ENCODE measurements at places on chromosomes 11 and 22.

GRCh38 chr22:34067031-34067430, 146.8 kb upstream of the LARGE1 start:
- DNase-seq: no peak

- no peak for DNase-seq
Measured at GRCh38 chr11:105296806-105297205, 157.2 kb upstream of the CARD18 start.

GRCh38 chr11:128827191-128827893, 39.8 kb downstream of the KCNJ1 start:
- no peak for DNase-seq

GRCh38 chr11:76614471-76615179, 55.9 kb downstream of the LRRC32 start:
- DNase-seq: no peak

- no peak for DNase-seq
Measured at GRCh38 chr11:120501976-120502755, 9.4 kb upstream of the GRIK4 start.

DNA sequence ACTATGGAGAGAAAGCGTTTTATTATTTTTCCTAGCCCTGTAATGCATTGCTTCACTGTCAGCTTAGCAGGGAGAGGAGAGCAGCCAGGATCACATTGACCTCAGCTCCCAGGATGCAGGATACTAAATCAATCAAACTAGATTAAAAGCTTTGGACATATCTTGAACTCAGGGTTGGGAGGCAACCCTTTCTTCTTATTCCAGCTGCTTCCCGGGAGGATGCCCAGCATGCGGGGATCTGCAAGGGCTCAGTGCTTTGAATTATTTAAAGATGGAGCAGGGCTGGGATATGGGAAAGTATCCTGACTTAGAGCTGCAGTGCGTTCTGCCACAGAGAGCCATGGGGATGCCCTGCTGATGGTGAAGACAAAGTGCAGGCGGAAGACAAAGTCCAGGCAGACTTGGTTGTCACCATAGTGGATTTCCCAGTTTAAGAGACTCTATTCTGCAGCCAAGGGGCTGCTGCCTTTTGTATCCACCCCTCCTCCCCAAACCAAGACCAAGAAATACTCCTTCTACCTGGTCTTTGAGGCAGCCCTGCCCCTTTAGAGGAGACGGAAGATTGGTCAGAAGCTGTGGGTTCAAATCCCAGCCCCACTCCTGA, 1035.0 kb downstream of the TBC1D22A start:
- no peak for DNase-seq

GRCh38 chr11:1927848-1928469, 8.5 kb downstream of the TNNT3 start:
- DNase-seq: no peak

DNA sequence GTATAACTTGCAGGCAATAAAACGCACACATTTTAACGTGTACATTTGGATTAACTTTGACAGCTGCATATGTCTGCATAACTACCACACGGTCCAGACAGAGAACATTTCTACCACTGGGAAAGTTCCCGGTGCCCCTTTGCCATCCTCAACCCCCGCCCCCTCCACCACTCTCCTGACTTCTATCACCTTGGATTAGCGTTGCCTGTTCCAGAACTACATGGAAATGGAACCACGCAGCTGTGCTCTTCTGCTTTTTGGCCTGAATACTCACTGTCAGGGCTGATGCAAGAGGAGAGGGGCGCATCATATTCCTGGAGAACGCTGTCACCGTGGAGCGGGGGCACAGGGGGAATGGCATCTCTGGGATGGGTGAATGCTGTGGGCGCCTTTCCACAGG, 62.1 kb downstream of the LRP5 start:
- no peak for DNase-seq

- no peak for DNase-seq
Measured at GRCh38 chr22:35218079-35218478, 39.2 kb upstream of the HMGXB4 start.

DNA sequence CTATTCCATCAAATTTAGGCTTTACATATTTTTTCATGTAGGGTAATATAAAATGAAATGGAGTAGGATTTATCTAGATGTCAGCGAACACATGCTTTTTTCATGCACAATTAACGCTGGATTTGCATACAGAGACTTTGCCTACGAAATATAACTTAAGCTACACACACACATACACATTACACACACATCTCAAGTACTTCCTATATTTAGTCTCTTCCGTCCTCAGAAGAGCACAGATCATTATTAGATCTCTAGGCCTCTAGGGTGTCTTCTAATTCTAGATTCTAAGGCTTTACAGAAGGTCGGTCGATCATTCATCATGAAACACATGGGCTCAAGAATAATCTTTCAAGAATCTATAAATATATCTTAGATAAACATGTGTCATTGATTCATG, 3.8 kb upstream of the MS4A13 start:
- DNase-seq: no peak

DNA sequence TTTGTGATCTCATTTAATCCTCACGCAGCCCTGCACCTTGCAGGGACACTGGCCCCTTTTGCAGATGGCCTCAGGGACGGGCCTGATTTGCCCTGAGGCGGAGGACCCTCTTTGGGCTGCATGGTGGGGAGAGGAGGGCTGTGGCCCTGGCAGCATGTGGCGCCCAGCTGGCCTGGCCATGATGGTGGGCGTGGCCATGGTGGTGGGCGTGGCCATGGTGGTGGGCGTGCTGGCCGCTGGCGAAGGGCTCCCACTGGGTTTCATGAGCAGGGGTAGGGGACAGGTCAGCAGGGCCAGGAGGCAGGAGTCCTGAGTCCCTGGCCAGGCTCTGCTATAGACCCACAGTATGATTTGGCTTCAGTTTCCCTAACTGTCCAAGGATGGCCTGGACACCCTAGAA, 13.1 kb downstream of the WNT11 start:
- DNase-seq: no peak

DNA sequence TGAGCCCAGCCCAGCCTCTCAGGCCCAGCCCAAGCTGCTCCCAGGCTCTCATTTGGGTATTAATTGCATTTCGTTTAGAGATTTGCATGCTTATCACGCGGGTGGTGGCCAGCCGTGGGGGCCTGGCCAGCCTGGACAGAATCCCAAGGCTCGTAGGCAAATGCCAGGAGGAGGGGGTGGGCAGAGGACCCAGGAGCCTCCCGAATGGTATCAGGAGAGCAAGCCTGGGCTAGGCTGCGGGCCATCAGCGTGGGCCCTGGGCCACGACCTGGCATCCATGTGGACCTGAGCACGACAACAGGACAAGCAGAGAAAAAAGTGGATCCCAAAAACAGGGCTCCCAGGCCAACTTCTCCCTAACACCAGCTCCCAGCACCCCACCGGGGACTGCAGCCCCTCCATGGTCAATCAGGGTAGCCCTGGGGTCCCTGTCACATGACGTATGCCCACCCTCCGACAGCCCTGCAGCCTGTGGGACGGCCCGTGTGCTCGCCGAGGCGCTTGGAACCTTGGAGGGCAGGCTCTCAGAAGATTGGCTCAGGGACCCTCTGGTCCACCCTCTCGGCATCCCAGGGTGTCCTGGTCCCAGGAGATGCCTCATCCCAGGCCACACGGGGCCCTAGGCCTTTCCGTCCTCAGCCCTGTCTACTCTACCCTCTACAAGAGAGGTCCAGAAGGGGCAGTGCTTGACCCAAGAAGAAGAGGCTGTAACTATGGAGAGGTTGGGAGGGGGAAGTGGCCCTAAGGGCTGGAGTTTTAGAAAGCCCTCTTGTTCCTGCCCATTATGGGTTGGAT, 8.8 kb downstream of the ASCL2 start:
- no peak for DNase-seq

- DNase-seq: no peak
Measured at GRCh38 chr22:32378707-32379272, 21.1 kb downstream of the RFPL3 start.

- no peak for DNase-seq
Measured at GRCh38 chr22:30079952-30080533, at the start of gene HORMAD2. Gene HORMAD2, plus strand, starts transcription at chr22:30080464. Its CDS starts 13,489 bp downstream, at chr22:30093953.

DNA sequence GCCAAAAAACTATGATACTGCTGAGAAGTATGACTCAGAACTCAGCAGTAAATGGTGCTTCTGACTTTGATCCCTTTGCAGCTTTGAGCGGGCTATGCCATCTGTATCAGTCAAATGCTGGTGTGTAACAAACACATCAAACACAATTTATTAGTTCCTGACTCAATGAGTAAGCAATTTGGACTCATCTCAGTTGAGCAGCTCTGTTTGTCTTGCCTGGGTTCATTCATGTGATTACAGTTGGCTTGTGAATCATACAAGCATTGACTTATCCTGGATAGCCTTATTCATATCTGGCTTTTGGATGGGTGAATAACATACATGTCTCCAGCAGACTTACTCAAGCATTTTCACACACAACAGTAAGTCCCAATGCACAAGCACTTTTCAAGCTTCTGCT, 858.8 kb downstream of the METTL15 start:
- no peak for DNase-seq

- no peak for DNase-seq
Measured at GRCh38 chr22:38479096-38479837, 11.4 kb downstream of the KDELR3 start.

GRCh38 chr11:58844361-58845005, at the start of gene GLYATL2:
Gene GLYATL2, minus strand, starts transcription at chr11:58844704. Its CDS starts 5,092 bp downstream, at chr11:58839612.
- no peak for DNase-seq

DNA sequence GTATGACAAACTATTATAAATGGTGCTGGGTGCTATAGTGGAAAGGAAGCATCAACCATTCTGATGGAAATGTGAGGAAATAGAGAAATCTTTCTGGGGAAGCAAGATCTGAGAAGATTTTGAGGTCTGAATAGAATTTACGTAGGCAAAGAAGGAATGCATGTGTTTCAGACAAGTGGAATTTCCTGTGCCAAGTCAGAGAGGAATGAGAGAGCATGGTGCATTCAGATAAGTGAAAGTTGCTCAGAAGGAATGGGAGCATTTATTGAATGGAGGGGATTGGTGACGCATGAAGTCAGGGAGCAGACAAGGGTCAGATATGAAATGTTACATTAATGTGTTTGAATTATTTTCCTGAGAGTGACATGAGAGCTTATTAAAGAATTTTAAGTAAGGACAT, 725.5 kb downstream of the METTL15 start:
- DNase-seq: no peak

DNA sequence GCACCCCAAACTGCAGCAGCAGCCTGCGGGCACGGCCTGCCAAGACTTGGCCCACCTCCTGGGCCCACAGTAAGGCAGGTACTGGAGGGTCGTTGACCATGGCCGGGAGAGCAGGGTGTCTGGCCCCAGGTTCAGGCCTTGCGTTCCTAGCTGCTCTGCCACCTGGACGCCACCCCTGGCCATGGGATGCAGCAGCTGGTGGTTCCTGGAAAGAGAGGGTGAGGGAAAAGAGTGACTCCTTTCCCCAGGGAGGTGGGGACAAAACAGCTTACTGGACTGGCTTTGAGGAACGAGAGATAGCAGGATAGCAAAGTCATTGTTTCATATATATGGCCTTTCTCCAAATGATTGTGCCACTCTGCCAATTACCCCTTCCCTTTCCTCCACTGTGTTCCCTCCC, 1.8 kb downstream of the BSCL2 start:
- DNase-seq: no peak

GRCh38 chr11:130908770-130909625, 7.3 kb downstream of the SNX19 start:
- no peak for DNase-seq

DNA sequence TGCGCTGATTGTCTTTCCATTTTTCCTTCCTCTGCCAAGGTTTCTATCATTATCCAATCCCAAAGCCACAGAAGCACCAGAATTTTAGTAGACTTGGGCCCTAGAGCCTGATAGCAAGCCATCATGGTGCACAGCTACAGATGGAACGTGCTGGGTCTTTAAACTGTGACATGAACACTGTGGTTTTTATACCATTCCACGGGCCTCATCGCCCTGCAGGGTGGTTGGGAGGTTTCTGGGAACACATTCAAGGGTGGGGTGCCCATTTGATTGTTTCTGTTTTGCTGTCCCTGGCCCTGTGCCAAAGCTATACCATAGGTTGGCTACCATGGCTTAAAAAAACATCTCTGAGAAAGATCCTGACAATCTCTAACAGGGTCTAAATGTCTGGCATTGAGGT, 151.9 kb downstream of the CACNA1I start:
- no peak for DNase-seq

- no peak for DNase-seq
Measured at GRCh38 chr11:123241874-123242543, 47.0 kb upstream of the CLMP start.

GRCh38 chr11:84437071-84437980, 1151.2 kb upstream of the CCDC90B start:
- DNase-seq: no peak

GRCh38 chr22:49734882-49735281, 92.8 kb downstream of the BRD1 start:
- DNase-seq: no peak

- DNase-seq: no peak
Measured at GRCh38 chr22:37033605-37034430, 14.3 kb downstream of the MPST start.

DNA sequence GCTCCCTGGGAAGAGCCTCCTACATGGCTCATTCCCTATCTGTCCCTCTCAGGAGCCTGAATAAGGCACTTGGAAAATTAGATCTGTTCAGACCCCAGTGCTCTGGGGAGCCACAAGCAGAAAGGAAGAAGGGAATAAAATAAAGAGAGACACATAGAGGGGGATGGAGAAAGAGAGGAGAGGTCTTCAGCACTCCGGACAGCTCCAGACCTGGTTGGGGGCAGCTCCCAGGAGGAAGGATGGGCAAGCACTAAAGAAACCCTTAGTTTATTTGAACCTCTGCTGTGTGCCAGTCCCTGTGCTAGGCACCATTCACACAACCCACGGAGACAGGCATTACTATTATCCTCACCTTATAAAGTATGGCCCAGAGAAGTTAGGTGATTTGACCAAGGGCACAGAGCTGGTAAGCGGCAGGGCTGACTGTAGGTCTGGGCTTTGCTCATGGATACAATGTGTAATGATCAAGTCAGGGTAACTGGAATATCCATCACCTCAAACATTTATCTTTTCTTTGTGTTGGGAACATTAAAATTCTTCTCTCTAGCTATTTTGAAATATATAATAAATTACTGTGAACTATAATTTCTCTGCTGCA, 53.7 kb upstream of the LRRC32 start:
- no peak for DNase-seq

DNA sequence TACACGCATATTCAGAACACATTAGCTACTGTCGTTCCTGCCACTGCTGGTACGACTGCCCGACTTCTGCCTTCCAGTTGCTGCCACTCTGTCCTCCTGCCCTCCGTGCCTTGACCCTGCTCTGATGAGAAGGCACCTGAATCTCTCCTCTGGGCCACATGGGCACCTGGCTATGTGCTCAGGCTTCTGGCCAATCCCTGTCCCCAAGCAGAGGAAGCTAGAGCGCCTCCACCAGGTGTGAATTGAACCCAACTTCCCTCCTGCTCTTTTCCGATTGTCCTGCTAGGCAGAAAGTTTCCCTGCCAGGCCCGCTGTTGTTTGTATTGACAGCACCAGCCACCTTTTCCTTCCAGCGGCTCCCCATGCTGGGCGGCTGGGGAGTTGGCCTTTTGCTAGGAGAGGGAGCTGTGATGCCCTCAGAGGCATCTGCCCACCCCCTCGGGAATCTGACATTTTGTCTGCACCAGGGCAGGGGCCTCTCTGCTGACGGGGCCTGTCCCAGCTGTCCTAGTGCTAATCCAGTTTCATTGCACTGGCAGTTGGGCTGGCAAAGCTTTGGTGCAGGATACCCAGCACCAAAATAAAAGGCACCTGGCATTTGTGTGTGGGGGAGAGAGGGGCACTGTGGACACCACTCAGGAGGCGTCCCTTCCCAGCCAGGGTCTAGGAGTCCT, 118.0 kb downstream of the GRIK4 start:
- DNase-seq: no peak

Data from activated CD4-positive, CD25-positive, alpha-beta regulatory T cell (primary cell).